Activated naive CD4-positive, alpha-beta T cell treated with anti-CD3 and anti-CD28 coated beads for 36 hours (primary cell): ENCODE measurements at places on chromosomes 1 and 21.
A peak's percentile ranks its signal among the peaks of the same experiment; 100 is the strongest.

- DNase-seq: no peak
Measured at GRCh38 chr1:12040457-12041051, 21.3 kb downstream of the MIIP start.

DNA sequence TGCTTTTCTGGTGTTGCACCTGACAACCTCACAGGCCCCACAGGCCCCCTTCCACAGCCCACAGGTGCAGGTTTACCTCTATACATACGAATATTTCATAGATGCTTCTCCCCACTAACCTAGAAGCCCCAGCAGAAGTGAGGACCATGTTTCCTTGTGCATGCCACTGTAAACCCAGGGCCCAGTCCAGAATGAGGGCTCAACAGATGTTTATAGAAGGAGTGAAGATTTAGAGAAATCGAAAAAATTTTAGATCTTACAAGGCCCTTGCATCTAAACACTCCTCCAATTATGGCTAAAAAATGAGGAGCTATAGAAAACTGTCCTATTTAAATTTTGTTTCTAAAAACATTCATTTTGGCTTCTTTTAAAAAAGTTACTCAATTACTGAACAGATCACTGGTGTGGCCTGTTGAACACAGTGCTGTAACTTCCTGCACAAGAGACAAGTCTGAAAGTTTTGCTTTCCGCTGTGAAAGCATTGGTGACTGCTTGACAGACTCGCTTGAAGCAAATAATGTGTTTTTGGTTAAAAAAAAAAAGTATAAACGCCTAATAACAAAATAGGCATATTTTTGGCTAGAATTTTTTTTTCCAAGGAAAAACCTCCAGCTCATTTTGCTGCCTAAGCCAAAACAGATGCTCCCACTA lies 1.2 kb downstream of the ABCB10 start:
- peak; percentile 54 for DNase-seq

GRCh38 chr1:97304366-97304765 lies 582.8 kb downstream of the PTBP2 start:
- DNase-seq: no peak

DNA sequence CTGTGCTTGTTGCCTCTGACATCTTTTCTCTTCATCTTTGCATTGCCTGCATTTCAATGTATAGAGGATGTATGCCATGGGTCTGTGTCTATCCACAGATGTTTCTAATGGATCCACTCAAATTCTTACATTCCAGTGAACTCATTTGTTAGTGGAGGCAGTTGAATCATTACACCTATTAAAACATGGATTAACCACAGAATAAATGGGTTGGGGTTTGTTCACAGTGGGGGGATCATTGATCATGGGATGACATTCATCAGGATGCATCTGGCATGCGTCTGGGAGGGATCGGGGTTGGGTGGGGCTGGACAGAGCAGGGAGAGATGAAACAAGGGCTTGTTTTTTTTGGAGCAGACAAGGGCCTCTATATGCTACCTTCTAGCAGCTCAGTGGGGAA lies 182.5 kb downstream of the RHOU start:
- no peak for DNase-seq

GRCh38 chr1:224432672-224433040 lies 1.9 kb downstream of the WDR26 start:
- peak; percentile 51 for DNase-seq

- no peak for DNase-seq
Measured at GRCh38 chr1:180566495-180566894, 7.7 kb downstream of the OVAAL start.

GRCh38 chr1:43731867-43732531 lies 24.7 kb downstream of the ST3GAL3 start:
- DNase-seq: no peak

- no peak for DNase-seq
Measured at GRCh38 chr1:79295967-79296366, 289.4 kb upstream of the ADGRL4 start.

- DNase-seq: no peak
Measured at GRCh38 chr1:56453016-56453415, 126.3 kb downstream of the PLPP3 start.

- DNase-seq: no peak
Measured at GRCh38 chr21:31267644-31268043, 76.4 kb downstream of the TIAM1 start.

- no peak for DNase-seq
Measured at GRCh38 chr1:158021721-158022120, 28.3 kb downstream of the KIRREL1 start.

- no peak for DNase-seq
Measured at GRCh38 chr1:187276677-187277076, 447.9 kb downstream of the PLA2G4A start.

DNA sequence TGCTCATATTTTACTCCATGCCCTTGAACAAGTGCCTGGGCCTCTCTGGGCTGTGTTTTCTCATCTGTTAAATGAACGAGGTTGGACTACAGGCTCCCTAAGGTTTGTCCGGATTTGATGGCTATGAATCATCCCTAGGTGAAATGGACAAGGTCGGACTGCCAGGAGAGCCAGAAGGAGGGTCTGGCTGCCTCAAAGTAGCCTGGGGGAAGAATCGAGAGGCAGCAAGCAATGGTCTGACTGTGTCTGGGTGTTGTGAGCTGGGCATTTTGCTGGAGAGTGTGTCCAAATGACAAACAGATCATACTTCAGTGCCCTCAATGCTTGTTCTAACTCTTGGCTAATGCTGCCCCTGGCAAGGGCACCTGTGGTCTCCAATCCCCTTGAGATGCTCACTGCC lies 730.9 kb downstream of the PTPRU start:
- no peak for DNase-seq

DNA sequence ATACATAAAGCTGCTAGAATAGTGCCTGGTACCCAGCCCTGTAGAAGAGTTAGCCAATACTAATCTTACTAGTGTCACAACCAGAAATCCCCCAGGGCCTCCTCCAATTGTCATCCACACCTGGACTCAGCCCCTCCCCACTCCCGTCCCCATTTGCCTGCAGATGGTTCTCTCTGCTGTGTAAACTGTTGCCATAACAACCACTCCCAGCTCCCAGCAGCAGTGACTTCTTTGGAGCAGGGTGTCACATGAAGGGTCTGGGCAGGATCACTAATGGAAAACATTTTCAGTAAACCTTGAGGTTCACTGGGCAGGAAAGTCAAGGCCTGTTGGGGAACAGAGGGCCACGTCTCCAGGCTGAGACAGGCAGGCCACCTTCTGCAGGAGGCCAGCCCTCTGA lies 126.0 kb upstream of the IPO9 start:
- DNase-seq: no peak

DNA sequence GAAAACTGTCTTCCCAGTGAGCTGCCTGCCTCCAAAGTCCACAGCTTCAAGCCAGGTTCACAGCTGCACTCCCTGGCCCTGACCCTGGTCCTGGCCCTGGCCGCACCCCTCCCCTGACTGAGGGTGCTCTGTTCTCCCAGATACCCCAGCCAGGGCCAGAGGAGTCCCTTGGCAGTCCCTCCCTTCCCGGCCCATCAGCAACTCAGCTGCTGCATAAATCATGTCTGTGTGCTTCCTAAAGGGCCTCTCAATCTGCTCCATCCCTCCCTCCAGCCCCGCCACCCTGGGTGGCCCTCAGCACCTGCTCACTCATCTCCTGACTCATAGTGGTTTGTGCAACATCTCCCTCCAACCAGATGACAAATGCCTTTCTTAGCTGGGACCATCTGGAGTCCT lies 24.8 kb upstream of the C1orf174 start:
- no peak for DNase-seq

GRCh38 chr1:117581391-117581943 lies 24.4 kb upstream of the TENT5C start:
- no peak for DNase-seq

DNA sequence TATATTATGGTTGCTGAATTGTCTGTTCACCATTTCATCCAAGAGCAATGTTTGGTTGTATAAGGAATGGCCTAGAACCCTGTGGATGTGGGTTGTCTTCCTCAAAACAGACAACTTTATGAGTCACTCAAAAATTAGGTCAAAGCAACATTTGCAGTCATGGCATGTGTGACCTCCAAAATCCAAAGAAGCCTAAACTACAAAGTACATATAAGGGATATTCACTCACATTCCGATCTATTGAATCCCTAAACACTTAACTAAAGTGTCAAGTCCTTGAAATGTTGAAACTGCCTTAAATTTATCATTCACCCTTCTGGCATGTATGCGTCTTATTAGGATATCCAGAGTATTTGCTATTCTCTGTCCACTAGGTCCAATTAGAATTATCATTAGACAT lies 491.5 kb downstream of the NUF2 start:
- no peak for DNase-seq

DNA sequence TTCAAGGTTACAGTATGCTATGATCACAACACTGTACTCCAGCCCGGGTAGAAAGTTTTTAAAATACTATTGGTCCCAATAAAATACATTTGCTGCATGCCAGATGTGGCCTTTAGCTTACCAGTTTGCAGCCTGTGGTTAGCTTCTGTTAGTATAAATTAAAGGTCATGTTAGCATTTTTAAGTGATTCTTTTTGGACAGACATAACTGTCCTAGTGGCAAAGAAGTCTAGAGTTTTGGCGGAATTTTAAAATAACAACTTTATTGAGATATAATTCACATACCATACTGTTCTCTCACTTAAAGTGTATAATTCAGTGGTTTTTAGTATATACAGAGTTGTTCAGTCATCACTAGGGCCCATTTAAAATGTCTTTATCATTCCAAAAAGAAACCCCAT lies 24.3 kb upstream of the TMEM39B start:
- no peak for DNase-seq

DNA sequence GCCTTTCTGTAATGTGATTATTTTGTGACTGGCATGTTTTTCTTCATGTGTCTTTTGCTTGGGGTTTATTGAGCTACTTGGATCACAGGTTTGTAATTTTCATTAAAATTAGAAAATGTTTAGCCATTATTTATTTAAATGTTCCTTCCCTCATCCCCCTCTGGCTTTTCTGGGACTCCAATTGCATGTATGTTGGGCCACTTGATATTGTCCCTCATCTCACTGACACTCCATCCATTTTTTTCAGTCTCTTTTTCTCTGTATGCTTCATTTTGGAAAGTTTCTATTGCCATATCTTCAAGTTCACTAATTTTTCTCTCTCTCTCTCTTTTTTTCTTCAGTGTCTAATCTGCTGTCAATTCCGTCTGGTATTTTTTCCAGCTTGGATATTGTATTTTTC lies 390.1 kb downstream of the PRDM2 start:
- DNase-seq: no peak

- no peak for DNase-seq
Measured at GRCh38 chr21:22263890-22264289, 1265.7 kb downstream of the NCAM2 start.

DNA sequence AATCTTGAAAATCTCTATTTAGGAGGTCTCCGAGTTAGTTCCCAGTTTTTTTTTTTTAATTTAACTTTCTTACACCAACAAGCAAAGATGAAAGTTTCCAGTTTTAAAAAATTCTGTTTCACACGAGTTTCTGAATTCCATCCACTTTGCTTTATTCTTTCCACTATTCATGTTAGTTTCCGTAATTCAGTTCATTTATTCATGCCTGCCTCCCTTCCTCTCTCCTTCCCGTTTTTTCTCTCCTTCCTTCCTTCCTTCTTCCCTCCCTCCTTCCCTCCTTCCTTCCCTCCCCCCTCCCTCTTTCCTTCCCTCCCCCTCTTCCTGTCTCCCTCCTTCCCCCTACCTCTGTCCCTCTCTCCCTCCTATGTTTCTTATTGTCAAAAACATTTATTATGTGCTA lies 22.3 kb downstream of the ADGRL2 start:
- DNase-seq: no peak

DNA sequence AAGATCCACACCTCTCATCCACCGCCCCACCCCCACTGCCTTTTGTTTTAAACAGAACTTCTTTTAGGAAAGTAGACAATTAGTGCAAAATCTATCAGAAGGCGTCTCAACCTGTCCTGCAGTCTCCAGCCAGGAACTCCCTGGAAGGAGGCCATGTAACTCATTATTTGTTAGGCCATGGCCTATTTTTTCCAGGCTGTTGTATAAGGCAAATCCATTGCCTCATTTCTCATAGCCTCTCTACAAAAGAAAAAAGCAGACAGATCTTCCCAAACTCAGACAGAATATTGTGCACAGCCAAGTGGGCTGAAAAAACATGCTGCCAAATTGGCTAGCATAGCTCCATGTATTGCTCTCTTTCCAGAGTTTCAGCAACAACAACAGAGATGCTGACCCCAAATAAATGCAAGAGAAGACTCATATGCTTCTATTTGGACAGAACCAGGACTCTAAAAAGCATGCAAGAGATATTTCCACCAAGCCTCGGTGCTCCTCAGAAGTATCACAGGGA lies 770.7 kb upstream of the CXADR start:
- DNase-seq: no peak

- DNase-seq: no peak
Measured at GRCh38 chr1:183753464-183753891, 51.4 kb upstream of the RGL1 start.

- no peak for DNase-seq
Measured at GRCh38 chr21:26918323-26919079, 48.4 kb downstream of the ADAMTS5 start.

- no peak for DNase-seq
Measured at GRCh38 chr1:27719286-27720251, 6.2 kb upstream of the FAM76A start.

DNA sequence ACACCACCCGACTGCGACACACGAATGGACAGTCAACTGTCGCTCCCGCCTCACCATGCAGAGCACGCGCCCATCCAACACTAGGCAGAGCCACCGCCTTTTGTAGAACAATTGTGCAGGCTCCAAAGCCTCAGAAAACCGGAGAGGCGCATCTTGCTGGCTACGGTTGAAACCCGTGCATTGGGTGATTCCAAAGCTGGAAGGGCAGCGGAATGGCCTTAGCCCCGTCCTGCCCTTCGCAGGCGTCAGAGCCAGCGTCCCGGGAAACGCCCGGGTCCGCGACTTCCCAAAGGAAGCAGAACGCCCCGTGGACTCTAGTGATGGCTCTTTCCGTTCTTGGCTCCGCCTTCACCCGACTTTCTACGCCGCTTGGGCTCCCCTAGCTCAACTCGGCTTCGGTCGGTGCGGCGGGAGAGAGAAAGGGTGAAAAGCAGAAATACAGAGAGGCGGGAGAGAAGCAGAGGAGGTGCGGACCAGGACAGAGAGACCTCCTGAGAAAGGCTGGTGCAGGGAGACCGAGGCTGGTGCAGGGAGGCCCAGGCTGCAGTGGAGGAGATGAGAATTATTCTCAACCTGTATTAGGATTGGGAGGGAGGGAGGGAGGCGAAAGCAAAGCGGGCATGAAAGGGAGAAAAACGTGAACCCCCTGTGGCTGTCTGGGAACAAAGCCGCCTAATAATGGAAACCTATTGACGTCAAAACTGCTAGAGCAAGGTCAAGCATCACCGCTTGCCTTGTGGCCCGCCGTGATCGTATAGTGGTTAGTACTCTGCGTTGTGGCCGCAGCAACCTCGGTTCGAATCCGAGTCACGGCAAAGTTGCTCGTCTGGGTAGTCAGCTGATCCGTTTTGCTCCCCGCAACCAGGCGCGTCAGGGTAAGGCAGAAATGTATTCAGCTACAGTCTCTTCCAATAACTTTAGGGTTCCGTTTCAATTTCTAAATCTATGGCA lies 99.5 kb downstream of the PRKAB2 start:
- DNase-seq: peak; percentile 72

DNA sequence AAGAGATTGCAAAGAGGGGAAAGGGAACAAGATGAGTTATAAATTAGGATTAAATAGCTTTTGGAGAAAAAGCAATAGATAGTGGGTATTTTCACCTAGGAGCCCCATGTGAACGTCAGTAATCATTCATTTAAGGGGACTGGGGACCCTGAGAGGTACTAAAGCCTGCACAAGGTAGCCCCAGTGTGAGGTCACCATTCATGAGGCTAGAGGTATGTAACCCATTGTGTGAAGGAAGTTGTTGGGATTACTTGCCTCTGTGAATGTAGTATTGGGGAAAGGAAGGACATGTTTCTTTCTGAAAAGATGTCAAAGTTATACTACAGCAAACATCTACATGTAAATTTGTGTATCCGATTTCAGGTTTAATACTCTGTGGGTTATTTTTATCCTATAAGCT lies 276.8 kb downstream of the TBX15 start:
- DNase-seq: no peak
